Activated CD4-positive, alpha-beta T cell treated with anti-CD3 and anti-CD28 coated beads for 36 hours (primary cell): ENCODE measurements at places on chromosomes 5 and 9. TPM values are rescaled to one million over a fixed set of nuclear protein-coding genes. Genes with fewer than 3 reads are reported as not detected.

Gene SLC22A4
- total RNA-seq, result 1.1 TPM

Gene QRFP
- total RNA-seq, result not detected

Gene SLC25A25
- 6.9 TPM for total RNA-seq

Gene HABP4
- total RNA-seq, result 5.8 TPM

Gene CDO1
- 0.16 TPM for total RNA-seq

Gene UAP1L1
- total RNA-seq, result 14.4 TPM

Gene LARP1
- 339 TPM for total RNA-seq

Gene CDC25C
- total RNA-seq, result 15.9 TPM
